ENCODE measurements at places on chromosomes 2 and 18. TPM values are rescaled to one million over a fixed set of nuclear protein-coding genes. Genes with fewer than 3 reads are reported as not detected.

Gene CLK1
- 36.0 TPM for polyA plus RNA-seq

Gene C2orf92
- 1.7 TPM for polyA plus RNA-seq

DNA sequence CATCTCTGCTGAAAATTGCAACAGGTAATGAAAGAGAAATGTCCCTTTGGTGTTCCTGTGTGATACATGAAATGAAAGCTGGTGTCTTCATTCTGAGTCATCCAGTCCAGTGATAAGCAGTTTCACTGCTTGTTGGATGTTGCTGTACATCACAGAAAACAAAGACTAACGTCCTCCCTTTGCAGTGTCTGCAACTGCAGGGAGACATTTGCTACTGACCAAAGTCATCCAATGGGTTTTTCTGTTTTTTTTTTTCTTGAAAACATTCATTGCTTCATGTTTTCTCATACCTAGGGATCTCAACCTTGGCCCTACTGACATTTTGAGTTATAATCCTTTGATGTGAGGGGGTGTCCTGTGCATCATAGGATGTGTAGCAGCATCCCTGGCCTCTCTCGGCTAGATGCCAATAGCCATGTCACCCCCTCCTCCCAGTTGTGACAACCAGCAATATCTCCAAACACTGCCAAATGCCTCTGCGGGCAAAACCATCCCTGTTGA, 63.6 kb upstream of the FZD5 start:
- peaks cover 22% of the 10 kb centered on the region for H3K4me1 ChIP-seq
- H3K27ac ChIP-seq = no peak overlapping the region
- H3K4me3 ChIP-seq = no peak overlapping the region
- H3K27me3 ChIP-seq = no peaks in the 10 kb centered on the region
- H3K36me3 ChIP-seq = no peaks in the 10 kb centered on the region

- no peaks in the 10 kb centered on the region for H3K27me3 ChIP-seq
- no peak overlapping the region for H3K27ac ChIP-seq
Observed at GRCh38 chr2:143808166-143808565, 678.9 kb downstream of the ARHGAP15 start.

- no peak overlapping the region for H3K27ac ChIP-seq
- H3K27me3 ChIP-seq = no peaks in the 10 kb centered on the region
- 0 out of 2 replicates have a peak, but pooled peaks cover 10% of the 10 kb centered on the region for H3K36me3 ChIP-seq
- no peaks in the 10 kb centered on the region for H3K4me1 ChIP-seq
- no peak overlapping the region for H3K4me3 ChIP-seq
Observed at GRCh38 chr18:58590254-58590653, 38.6 kb downstream of the ALPK2 start.
